ENCODE measurements at places on chromosomes 16 and 17. TPM values are rescaled to one million over a fixed set of nuclear protein-coding genes. Genes with fewer than 3 reads are reported as not detected.

The MYH10 gene
- total RNA-seq = 74.0 TPM

The SDR42E1 gene
- 7.5 TPM for total RNA-seq

- no peak overlapping the region for H3K4me3 ChIP-seq
- H3K27me3 ChIP-seq = no peaks in the 10 kb centered on the region
- H3K4me1 ChIP-seq = peaks cover 19% of the 10 kb centered on the region
- H3K27ac ChIP-seq = no peak overlapping the region
These were observed 44.1 kb upstream of the CACNG4 start for GRCh38 chr17:66920435-66920834.

DNA sequence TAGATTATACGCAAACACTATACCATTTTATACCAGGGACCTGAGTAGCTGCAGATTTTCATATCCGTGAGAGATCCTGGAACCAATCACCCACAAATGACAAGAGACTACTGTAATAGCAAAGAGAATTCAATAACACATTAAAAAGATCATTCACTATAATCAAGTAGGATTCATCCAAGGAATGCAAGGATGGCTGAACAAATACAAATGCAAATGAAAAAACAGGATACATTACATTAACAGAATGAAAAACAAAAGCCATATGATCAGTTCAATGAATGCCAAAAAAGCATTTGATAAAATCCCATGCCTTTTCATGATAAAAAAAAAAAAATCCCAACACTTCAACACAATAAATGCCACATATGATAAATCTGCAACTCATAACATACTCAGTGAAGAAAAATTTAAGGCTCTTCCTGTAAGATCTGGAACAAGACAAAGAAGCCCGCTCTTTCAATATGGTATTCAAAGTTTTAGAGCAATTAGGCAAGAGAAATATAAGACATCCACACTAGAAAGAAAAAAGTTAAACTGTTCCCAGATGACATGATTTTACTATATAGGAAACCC, 29.0 kb downstream of the N4BP1 start:
- no peaks in the 10 kb centered on the region for H3K36me3 ChIP-seq
- H3K4me1 ChIP-seq = no peaks in the 10 kb centered on the region
- H3K4me3 ChIP-seq = no peak overlapping the region
- no peaks in the 10 kb centered on the region for H3K27me3 ChIP-seq

The MBTPS1 gene
- total RNA-seq = 93.2 TPM

DNA sequence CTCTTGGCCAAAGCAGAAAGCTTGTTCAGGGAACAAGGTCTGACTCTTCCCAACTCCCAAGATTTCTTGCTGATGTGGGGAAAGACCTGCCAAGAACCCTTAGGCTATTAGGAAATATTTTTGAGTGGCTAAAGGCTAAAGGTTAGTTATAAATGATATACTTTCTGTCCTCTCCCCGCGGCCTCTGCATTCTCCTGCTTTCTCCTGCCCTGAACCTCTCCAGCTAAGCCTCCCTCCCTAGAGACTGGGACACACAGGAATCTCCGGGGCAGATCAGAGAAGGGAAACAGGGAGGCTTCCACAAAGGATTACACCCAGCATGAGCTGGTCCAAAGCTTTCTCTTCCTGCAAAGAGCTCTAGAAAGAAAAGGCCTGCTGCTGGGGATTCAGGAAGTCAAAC, 2.3 kb downstream of the SLC43A2 start:
- no peak for DNase-seq
- H3K4me1 ChIP-seq = peaks cover 31% of the 10 kb centered on the region
- no peak overlapping the region for H3K4me3 ChIP-seq
- no peaks in the 10 kb centered on the region for H3K36me3 ChIP-seq
- no peaks in the 10 kb centered on the region for H3K27me3 ChIP-seq

DNA sequence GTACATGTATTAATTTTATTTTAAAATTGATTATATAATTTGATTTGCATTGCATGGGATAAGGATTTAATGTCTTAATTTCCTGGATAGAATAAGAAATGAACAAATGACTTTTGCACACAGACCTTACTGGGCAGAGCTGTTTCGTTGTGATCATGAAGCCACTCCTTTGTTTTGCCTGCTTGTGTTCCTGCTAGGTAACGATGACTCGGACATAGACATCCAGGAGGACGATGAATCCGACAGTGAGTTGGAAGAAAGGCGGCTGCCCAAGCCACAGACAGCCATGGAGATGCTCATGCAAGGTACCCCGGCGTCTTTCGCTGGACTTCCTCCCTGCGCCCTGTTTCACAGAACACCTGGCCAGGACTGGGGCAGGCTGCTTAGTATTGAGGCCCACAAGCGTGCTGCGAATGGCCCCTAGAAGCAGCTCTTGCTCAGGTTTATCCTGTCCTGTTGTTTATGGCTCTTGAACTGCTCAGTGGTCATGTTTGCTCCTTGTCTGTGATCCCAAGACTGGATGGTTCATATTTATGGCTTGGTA, 29.6 kb downstream of the CLUAP1 start:
- no peak overlapping the region for H3K4me3 ChIP-seq
- peaks cover 1% of the 10 kb centered on the region for H3K36me3 ChIP-seq
- no peak overlapping the region for H3K27ac ChIP-seq

- no peak overlapping the region for H3K27ac ChIP-seq
- H3K4me1 ChIP-seq = peaks cover 29% of the 10 kb centered on the region
- no peaks in the 10 kb centered on the region for H3K36me3 ChIP-seq
- DNase-seq = no peak
- no peak overlapping the region for H3K4me3 ChIP-seq
These were observed 16.3 kb downstream of the AXIN1 start for GRCh38 chr16:336269-336668.

DNA sequence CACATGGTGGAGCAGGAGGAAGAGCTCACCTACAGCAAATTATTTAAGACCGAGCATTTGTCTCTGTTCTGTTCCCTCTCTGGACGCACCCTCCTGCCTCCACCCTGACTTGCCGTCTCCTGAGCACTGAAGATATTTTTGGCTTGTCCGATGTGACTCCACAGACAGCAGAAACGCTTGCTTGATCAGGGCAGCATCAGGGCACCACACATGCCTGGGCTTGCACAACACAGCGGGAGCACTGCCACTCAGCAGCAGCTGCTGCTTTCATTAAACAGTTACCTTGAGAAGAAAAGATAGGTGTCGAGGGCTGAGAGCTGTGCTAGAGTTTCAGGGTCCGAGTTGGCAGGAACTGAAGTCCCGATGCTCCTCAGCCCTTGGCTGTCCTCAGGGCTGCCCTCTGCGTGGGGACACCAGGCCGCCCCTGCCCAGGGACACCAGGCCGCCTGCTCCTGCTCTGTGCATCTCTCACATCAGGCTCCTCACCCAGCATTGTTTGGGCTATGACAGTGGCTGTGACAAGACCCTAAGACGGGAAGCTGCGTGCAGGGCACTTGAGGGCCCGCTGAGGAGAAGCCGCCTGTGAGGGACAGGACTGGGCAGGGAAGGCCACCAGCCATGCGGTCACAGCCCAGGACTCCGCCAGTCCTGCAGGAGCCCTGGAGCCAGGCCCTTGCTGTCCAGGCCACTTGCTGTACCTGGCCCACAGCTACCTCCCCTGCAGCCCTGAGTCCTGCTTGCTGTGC, 21.3 kb upstream of the CDH15 start:
- no peak overlapping the region for H3K27ac ChIP-seq
- peaks cover 7% of the 10 kb centered on the region for H3K36me3 ChIP-seq
- no peak overlapping the region for H3K4me3 ChIP-seq
- no peaks in the 10 kb centered on the region for H3K27me3 ChIP-seq
- peaks cover 7% of the 10 kb centered on the region for H3K4me1 ChIP-seq

DNA sequence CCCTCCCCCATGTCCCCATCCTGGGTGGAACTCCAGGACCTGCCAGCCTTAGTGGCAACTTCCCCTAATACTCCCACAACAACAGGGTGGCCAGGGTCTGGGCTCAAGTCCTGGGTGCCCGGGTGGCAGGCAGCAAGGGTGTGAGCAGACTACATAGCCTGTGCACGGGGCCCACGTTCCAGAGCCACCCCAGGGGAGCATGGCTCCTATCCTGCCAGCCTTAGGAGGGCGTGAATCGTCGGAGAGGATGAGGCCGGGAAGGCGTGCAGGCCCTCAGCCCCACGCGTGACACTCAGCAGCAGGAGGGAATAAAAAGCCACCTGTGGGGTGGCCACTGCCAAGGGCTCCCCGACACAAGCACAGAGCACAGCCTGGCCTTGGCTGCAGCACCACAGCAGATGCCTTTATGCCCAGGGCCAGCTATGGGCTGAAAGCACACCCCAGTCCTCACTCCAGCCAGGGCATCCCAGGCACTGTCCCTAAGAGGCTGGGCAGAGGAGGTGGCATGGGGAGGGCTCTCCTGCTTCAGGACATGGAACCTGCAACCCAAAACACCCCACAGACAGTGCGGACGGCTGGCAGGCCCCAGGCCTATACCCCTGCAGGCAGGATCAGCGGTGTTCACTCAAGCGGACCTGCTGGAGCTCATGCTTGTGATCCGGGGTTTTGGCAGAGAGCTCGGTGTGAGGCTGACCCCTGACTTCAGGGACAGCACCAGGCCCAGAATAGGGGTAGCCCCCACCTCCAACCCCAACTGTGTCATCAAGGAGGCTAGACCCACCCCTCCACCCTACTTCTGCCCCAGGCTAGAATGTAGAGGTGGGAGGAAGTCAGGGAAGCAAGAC, 2.7 kb downstream of the BCAR1 start:
- DNase-seq = no peak
- no peaks in the 10 kb centered on the region for H3K27me3 ChIP-seq
- peaks cover 6% of the 10 kb centered on the region for H3K36me3 ChIP-seq
- peaks cover 82% of the 10 kb centered on the region for H3K4me1 ChIP-seq

GRCh38 chr17:4450710-4451316, 17.1 kb downstream of the SPNS3 start:
- no peak for DNase-seq
- H3K4me3 ChIP-seq = no peak overlapping the region
- no peak overlapping the region for H3K27ac ChIP-seq
- H3K27me3 ChIP-seq = no peaks in the 10 kb centered on the region
- peaks cover 6% of the 10 kb centered on the region for H3K4me1 ChIP-seq

DNA sequence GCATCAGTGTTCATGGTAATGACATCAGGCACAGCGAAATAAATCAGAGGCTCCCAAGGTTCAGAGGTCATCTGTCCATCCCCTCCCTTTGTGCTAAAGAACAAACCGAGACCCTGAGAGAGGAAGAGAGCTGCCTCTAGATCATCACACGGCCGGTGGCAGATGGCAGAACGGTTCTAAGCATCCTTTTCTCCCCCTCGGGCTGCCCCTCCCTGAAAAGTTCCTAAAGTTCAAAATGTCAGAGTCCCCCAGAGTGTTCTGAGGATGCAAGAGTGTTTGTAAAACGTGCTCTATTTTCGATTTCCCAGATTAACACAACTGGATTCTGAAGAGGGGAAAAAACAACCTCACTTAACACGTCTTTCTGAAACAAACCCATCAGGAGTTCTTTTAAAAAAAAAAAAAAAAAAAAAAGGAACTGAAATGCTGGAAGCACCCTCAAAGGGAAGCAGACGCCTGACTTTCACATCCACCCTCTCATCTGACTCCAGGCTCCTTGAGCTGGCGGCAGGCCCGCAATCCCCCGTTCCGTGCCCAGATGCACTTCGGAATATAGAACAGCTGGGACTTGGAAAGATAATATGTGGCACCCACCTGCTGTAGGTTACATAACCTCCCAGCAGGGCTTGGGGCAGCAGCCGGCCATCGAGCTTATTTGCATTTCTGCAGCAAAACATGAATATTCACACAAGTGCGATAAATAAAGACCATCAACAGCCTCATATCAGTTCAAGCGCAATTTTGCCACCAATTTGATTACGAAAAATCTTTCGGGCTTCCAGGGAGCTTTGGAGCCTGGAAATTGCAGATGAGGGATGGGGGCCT, 115.5 kb upstream of the SMURF2 start:
- H3K27me3 ChIP-seq = no peaks in the 10 kb centered on the region
- H3K27ac ChIP-seq = no peak overlapping the region
- peak overlapping the region; percentile 26 for H3K4me3 ChIP-seq
- DNase-seq = no peak
- H3K4me1 ChIP-seq = no peaks in the 10 kb centered on the region
- H3K36me3 ChIP-seq = no peaks in the 10 kb centered on the region

- peaks cover 9% of the 10 kb centered on the region for H3K4me1 ChIP-seq
- H3K27ac ChIP-seq = peak overlapping the region; percentile 93
- H3K4me3 ChIP-seq = peak overlapping the region; percentile 97
- DNase-seq = peak; percentile 76
These were observed 1.1 kb downstream of the VAT1 start for GRCh38 chr17:43020789-43021740.

DNA sequence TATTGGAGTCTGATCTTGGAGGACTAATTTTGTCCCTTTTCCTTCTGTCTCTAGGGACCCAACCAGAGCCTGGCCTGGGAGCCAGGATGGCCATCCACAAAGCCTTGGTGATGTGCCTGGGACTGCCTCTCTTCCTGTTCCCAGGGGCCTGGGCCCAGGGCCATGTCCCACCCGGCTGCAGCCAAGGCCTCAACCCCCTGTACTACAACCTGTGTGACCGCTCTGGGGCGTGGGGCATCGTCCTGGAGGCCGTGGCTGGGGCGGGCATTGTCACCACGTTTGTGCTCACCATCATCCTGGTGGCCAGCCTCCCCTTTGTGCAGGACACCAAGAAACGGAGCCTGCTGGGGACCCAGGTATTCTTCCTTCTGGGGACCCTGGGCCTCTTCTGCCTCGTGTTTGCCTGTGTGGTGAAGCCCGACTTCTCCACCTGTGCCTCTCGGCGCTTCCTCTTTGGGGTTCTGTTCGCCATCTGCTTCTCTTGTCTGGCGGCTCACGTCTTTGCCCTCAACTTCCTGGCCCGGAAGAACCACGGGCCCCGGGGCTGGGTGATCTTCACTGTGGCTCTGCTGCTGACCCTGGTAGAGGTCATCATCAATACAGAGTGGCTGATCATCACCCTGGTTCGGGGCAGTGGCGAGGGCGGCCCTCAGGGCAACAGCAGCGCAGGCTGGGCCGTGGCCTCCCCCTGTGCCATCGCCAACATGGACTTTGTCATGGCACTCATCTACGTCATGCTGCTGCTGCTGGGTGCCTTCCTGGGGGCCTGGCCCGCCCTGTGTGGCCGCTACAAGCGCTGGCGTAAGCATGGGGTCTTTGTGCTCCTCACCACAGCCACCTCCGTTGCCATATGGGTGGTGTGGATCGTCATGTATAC, 8.0 kb downstream of the GPRC5C start:
- no peak overlapping the region for H3K4me3 ChIP-seq
- H3K36me3 ChIP-seq = peaks cover 5% of the 10 kb centered on the region
- H3K27me3 ChIP-seq = no peaks in the 10 kb centered on the region
- peaks cover 32% of the 10 kb centered on the region for H3K4me1 ChIP-seq

DNA sequence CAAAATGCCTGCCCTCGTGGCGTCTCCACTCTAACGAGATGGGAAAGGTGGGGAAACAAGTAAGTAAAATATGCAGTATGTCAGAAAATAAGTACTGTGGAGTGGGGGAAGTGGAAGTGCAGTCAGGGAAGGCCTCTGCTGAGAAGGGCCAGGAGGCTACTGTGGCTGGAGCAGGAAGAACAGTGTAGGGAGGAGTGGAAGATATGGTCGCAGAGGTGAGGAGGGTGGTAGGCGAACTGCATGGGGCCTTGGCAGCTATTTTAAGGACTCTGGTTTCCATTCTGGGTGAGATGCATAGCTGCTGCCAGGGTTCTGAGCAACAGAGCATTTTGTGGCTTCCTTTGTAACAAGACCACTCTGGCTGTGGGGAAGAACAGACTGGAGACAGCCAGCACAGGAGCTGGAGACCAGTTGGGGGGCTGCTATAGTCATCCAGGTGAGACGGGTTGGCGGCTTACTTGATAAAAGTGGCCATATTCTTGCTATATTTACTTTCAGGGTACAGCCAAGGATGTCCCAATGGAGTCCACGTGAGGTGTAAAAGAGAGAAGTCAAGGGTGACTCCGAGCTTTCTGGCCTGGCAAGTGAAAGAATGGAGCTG, 42.6 kb downstream of the CYTH1 start:
- H3K4me3 ChIP-seq = no peak overlapping the region
- H3K27me3 ChIP-seq = no peaks in the 10 kb centered on the region
- no peak overlapping the region for H3K27ac ChIP-seq
- no peak for DNase-seq
- H3K4me1 ChIP-seq = peaks cover 26% of the 10 kb centered on the region
- H3K36me3 ChIP-seq = no peaks in the 10 kb centered on the region

The FBXL19 gene
- total RNA-seq = 20.2 TPM
